ENCODE measurements at places on chromosomes 1 and 21.

- DNase-seq, result no peak
These were observed 686 bp downstream of the ARF1 start for GRCh38 chr1:228082918-228083870.

- no peak for DNase-seq
These were observed 1.6 kb upstream of the BSND start for GRCh38 chr1:54996869-54997710.

- DNase-seq, result no peak
These were observed 1.8 kb downstream of the NHLH2 start for GRCh38 chr1:115839029-115839678.

DNA sequence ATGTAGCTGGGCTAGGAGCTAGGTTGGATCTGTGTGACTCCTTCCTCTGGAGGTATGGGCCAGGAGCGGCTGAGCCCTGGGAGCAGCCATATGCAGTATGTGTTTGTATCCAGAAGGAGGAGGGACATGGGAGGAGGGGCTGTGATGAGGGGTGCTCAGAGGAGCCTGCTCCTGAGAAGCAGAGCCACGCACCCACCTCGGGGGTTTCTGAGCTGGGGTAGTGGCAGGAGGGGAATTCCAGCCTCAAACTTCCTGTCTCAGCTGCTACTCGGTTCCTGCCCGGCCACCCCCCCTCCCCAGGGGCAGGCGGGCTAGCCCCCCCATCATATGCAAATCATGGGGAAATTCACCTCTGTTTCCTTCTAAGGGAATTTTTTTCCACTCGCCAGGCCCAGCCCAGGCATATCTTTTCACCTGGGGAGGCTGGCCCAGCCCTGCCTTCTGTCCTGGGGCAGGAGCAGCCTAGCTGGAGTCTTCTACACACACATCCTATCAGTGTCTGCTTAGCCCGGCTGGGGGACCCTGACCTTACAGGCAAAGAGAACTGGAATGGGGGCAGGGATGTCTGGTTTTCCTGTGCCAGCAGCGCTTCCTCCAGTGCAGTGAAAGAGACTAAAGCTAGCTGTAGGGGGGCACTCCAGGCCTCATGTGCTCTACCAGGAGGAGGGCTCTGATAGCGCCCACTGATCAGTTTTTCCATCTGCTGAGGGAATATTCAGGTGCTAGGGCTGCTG, 3.0 kb downstream of the ZC3H12A start:
- DNase-seq, result no peak

DNA sequence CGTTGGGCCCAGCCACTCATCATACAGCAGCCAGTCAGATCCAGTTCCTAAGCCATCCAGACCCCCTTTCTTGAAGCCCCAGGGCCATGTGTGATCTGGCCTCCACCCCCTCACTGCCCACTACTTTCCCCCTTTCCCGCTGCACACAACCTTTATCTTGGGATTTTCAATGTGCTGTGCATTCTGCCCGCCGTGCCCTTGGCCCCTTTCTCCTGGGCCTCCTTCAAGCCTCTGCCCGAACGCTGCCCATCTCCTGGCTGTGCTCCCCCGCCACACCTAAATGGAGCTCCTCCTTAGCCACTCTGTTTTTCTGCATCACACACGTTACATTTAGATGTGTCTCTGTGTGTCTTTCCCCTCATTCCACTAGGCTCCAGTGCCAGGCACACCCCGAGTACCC, 66.7 kb upstream of the SELENON start:
- no peak for DNase-seq

DNA sequence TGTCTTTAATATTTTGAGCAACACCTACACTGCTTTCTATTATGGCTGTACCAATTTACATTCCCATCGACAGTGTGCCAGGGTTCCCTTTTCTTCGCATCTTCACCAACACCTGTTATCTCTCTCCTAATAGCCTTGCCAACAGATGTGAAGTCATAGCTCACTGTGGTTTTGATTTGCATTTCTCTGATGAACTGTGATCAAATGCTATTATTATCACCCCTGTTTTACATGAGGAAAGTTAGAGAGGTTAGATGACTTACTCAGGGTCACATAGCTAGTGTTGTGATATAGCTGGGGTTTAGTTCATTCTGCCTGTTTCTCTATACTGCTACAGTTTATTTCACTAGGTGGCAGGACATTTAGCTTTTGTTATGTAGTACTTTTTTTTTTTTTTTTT, 204.1 kb downstream of the FMN2 start:
- DNase-seq, result no peak

- DNase-seq, result no peak
These were observed 59.4 kb upstream of the B3GALT5 start for GRCh38 chr21:39553331-39553730.
